ENCODE measurements at places on chromosomes 1 and 21. TPM values are rescaled to one million over a fixed set of nuclear protein-coding genes. Genes with fewer than 3 reads are reported as not detected.

DNA sequence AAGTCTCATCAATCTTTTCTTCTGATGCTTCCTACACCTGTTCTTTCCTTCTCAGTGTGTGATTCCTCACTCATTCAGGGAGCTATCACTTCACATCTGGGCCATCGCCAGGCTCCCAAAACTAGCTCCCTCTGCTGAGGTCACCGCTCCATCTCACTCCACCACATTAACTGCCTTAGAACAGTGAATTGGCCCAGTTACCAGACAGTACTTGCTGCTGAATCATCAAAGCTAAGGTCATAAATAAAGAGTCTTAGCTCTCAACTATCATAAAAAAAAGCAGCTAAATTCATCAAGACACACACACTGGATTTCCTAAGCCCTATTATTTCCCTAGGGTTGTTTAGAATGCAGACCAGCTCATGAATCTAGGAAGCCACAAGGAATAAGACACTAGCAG is 18.8 kb upstream of the SRM start:
- no peak for DNase-seq

SYNC gene
- total RNA-seq: 6.7 TPM

CHAF1B gene
- 3.0 TPM for total RNA-seq

CACNA1S gene
- not detected for total RNA-seq

C1orf232 gene
- not detected for total RNA-seq

DNA sequence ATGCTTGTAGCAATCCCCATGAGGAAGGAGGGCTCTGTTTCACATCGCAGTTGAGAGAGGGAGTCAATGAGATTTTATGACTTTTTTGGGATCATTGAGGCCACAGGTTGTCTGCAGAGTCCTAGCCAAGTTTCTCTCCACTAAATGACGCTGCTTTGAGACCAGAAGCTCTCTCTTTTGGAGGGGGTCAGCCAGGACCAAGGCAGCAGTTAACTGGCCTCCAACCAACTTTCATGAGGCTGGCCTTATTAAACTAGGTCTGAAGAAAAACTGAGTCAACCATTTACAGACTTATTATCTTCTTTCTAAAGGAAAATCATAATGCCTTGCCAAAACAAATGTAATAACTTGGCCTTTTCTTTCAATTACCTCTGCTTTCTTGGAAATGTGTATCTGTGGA is 8.6 kb downstream of the WLS start:
- DNase-seq: no peak

GRCh38 chr1:227748496-227749182 is 13.4 kb downstream of the SNAP47 start:
- DNase-seq: no peak

- DNase-seq: no peak
Measured at GRCh38 chr1:150256554-150257341, 826 bp upstream of the CA14 start.

NR1I3 gene
- 2.1 TPM for total RNA-seq

- no peak for DNase-seq
Measured at GRCh38 chr1:33343539-33343938, 22.6 kb upstream of the A3GALT2 start.

DNA sequence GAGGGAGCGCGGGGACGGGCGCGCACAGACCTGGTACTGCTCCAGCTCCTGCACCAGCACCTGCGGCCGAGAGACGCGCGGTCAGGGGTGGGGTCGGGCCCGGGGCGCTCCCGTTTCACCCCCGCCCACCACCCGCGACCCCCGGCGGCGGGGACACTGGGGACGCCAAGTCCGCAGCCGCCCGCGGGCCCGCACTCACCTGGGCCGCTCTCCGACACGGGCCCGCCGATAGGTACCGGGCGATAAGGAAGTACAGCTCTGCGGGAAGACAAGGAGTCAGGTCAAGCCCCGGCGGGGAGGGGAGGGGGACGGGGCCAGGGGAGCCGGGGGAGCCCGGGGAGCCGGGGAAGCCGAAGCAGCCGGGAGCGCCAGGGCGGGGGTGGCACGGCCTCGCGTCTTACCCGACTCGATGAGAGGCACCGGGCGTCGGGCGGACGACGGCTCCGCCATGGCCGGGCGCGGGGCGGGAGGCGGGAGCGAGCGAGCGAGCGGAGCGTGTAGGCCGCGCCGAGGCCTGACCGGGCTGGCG is 326 bp downstream of the BRWD1 start:
- DNase-seq: peak; percentile 89

SIM2 gene
- 0.36 TPM for total RNA-seq

GRCh38 chr1:191901651-191902050 is 256.6 kb upstream of the RGS18 start:
- DNase-seq: no peak

DNA sequence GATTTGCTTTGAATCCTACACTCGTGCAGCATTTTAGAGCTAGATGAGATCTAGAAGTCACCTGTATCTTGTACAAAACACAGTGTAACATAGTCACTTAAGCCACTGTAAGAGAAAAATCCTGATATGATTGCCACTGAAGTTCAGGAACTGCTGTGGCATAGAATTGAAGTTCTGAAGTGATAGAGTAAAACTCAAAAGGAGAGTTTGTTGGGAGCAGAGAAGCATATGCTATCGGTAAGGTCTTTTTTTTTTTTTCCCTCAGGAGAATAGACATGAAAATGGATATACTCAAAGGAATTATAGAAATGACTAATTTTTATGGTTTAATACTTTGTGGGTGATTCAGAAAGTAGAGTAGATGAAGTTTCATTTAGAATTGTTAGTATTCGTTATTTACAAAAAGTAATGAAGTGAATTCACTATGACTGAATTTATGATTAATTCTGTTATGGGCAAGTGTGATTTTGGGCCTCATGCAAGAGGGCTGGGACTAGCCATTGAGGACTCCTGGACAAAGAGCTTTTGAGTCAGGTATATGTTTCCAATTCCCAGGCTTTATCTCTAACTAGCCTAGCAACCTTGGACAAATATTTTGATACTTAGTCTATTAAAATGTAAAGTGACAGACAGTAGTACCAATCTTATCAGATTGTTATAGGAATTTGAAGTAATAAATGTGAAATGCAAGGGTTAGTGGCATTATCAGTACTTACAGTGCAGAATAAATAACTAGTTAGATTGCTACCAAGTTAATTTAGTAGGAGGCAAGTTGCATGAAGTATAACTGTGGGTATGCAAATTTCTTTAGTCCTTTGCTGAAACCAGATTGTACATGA is 3.1 kb downstream of the KCTD3 start:
- no peak for DNase-seq

AIM2 gene
- total RNA-seq: 0.16 TPM

VHLL gene
- not detected for total RNA-seq

GRCh38 chr1:76256289-76257223 is 182.0 kb downstream of the ST6GALNAC3 start:
- no peak for DNase-seq

DNA sequence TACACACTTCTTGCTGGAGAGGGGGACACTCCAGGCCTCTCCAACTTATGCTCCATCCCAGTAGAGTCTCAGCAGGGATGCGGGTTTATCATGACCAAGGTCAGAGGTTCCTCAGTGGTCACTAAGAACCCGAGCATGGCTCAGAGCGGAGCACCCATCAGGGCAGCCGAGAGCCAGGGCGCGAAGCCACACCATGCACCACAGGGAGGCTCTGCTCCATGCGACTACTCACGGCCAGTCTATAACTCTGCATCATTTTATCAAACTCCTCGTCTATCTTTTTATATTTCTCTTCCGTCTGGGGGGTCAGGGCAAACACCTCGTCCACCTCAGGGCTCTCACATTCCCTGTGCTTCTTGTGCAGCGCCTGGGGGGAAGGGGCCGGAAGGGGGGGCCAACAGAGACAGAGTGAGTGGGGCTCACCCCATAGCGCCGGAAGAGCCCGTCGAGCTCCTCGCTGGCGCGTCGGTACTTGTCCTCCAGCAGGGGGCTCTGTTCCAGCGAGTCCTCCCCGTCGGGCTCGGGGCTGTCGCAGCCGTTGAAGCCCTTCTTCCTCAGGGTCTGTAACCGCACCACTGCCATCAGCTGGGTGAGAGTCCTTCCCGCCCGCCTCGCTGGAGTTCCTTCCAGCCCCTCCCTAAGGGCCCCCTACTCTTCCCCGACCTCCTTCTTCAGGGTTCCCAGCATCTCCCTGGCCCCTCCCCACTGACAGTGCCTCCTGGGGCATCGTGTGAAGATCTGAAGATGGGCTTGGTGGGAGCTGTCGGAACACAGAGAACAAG is 20.0 kb downstream of the MEF2D start:
- no peak for DNase-seq

DNA sequence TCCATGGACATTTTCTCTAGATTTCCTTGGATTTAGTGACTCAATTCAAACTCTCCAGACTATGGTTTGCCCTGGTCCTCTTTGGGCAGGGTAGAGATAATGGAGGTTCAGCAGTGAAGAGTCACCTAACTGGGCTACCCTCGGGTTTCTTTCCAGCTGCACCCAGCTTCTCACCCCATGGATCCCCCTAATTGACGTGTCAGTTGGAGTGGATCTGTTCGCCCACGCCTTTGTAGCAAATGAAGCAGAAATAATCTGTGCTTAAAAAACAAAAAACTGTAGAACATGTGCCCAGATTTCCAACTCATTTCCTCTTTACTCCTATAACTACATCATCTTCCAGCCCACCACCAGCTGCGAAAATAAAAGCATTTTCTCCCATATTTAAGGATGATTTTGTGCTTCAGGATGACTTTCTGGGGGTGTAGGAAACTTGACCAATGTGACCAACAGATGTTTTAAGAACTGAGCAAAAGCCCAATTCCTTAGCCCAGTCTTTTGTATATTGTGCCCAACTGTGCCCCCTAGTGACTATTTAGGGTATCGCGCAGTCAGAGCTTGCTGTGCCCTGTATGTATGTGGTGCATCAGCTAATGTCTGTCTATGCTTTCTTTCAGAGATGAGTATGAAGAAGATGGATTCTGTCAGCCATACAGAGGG is 66.5 kb upstream of the UBE2U start:
- peak; percentile 96 for DNase-seq

CRNN gene
- 7.0 TPM for total RNA-seq

ST6GALNAC3 gene
- total RNA-seq: 3.8 TPM

- no peak for DNase-seq
Measured at GRCh38 chr1:162878000-162878596, 17.1 kb upstream of the CCDC190 start.

Measured in lower leg skin (tissue), 4 donors.